AG09319 (cell line): ENCODE measurements at places on chromosomes 12 and 14.

DNA sequence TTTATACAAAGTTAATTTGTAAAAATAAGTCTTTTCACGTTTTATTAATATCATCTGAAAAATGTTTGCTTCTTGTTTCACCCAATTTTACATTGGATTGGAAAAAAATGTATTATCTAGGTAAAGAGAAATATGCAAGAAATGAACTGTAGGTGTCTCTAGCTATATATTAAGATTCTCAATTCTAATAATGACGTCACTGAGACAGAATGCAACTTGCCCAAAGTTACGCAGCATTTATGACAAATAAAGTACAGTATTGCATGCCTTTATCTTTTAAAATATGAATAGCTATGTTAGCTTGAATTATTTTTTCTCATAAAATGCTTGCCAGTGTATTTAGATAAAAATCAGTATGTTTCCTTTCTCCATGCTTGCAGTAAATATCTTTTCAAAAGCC lies 728.8 kb downstream of the RERGL start:
- no peak for DNase-seq

- DNase-seq: no peak
Observed at GRCh38 chr12:49762468-49762847, 21.1 kb downstream of the TMBIM6 start.

DNA sequence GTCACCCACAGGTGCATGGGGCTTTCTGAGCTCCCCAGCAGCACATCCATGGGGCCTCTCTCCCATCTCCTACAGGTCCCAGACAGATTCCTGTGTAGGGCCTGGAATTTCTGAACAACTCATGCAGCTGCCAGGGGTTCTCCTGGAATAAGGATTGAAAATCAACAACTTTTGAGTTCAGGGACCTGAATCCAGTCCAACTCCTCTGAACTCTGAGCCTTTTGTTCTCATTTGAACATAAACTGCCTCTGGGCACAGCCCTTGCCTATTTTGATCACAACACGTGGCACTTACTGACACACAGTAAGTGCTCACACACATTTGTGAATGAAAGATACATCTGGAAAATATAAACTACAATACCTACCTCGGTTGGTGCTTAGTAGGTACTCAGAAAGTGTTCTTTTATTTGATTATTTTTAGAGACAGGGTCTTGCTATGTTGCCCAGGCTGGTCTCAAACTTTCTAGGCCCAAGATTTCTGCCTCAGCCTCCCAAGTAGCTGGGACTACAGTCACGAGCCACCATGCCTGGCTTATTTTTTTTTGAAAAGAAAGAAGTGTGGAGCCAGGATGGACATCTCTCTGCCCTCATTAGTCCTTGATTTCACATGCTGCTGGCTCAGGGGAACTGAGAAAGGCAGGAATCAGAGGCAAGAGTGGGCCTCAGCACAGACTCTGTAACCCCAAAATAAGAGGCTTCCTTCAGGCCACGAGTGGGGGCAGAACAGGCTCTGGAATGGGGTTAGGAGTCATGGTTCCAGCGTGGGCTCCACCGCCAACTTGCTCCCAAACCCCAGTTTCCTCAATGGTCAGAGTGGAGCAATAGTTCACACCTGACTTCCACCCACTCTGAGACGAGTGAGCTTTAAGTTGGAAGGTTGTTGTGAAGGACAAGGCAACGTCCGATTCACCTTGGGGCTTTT lies 27.0 kb downstream of the SYNE3 start:
- DNase-seq: no peak

DNA sequence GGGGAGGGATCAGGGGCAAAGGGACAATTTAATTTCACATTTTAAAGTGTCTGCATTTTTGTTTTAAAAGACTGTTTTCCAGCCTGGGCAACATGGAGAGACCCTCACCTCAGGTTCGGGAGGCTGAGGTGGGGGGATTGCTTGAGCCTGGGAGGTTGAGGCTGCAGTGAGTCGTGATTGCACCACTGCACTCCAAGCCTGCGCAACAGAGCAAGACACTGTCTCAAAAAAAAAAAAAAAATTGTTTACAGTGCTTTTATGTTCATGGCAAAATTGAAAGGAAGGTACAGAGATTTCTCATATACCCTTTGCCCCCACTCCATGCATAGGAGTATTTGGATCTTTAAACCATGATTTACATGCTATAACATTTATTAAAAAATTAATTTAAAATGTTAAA lies 16.4 kb upstream of the HVCN1 start:
- no peak for DNase-seq

- no peak for DNase-seq
Observed at GRCh38 chr12:49808686-49809380, 19.4 kb downstream of the NCKAP5L start.

GRCh38 chr12:4997939-4998338 lies 45.7 kb upstream of the KCNA5 start:
- peak; percentile 49 for DNase-seq

- no peak for DNase-seq
Observed at GRCh38 chr14:19800282-19801117, 3.1 kb upstream of the OR4N2 start.

DNA sequence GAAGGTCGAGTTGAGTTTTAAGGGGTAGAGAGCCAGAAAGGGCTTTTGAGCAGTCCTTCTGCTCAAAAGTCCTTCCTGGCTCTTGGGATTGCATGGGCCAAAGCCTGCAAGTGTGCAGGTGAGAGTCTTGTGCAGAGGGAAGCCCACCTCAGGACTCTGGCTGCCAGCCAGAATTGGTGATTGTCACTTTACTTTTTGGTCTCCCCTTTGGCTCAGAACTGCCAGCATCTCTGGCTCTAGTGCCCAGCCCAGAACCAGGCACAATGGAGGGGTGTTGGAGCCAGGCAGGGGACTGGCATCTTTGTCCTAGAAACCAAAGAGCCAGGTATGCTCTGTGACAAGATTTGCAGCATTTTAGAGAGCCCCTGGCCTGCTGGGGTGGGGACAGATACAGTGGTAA lies 23.5 kb downstream of the FAM222A start:
- DNase-seq: no peak

- DNase-seq: no peak
Observed at GRCh38 chr14:90570461-90570860, 173.6 kb downstream of the CALM1 start.

GRCh38 chr12:11777451-11777850 lies 128.0 kb downstream of the ETV6 start:
- DNase-seq: no peak

- no peak for DNase-seq
Observed at GRCh38 chr14:84080944-84081343, 1449.0 kb upstream of the FLRT2 start.

- DNase-seq: no peak
Observed at GRCh38 chr12:92582893-92583292, 119.9 kb upstream of the PLEKHG7 start.

DNA sequence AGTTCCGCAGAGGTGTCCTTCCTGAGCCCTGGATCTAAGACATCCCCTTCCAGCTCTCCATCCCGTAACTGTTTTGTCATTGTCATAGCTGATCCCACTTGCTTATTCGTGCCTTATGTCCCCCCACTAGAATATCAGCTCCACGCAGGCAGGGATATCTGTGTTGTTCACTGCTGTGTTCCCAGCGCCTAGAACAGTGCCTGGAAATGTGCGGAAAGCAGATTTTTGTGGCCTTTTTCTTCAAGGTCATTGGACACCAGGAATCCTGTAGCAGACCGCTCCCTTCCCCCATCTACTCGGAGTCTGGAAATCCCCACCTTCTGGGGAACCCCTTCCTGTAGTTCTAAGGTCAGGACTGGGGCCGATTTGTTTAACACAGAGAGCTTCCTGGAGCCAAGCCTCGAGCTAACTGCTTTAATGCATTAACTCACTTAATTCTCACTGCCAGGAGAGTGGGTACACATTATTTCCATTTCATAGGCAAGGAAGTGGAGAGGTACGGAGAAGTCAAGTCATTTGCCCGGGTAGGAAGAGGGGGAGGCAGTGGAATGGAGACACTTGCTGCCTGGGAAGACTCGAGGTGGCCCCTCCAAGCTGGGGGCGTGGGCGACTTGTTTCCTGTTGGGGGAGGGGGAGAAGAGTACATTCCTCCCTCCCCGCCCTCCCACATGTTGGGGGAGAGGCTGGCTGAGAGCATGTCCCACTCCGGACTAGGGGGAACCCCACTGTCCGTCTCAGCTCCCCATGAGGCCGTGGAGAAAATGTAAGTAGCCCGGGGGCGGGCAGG lies 1.2 kb upstream of the SH2B3 start:
- no peak for DNase-seq

GRCh38 chr12:96578526-96579125 lies 89.2 kb downstream of the CFAP54 start:
- no peak for DNase-seq

- no peak for DNase-seq
Observed at GRCh38 chr12:98001430-98001829, 514.0 kb upstream of the TMPO start.

GRCh38 chr12:132222096-132222807 lies 78.0 kb downstream of the NOC4L start:
- no peak for DNase-seq

DNA sequence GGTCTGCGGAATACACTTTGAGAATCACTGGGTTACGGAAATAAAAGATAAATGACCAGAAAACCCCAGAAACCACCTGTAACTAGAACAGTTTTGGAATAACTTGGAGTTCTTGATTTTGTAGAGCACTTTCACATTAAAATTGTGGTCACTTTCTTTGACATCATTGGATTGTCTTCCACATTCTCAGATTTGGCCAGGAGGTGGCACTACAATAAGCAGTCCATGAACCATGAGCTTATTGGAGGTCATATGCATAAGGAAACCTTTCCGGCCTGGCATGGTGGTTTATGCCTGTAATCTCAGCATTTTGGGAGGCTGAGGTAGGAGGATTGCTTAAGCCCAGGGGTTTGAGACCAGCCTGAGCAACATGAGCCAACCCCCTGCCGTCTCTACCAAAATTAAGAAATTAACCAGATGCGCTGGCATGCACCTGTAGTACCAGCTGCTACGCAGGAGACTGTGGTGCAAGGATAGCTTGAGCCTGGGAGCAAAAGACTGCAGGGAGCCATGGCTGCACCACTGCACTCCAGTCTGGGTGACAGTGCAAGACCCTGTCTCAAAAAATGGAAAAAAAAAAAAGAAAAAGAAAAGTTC lies 107.7 kb upstream of the CAND1 start:
- peak; percentile 8 for DNase-seq

DNA sequence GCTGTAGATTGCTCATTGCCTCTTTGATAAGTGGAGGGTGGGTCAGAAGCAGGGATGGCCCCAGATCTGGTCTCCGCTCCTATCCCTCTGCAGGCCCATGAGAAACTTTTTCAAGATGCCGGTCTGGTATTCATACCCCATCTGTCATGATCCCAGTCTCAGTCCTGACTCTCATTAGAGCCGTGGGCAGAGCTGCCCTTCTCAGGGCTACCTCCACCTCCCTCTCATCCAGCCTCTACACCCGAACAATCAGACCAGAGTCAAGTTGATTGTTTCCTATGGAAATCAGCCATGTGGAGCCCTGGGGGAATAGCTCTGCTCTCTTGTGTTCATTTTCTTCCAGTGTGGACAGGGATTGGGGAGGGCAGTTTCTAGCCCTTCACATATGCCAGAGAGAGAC lies 45.8 kb downstream of the NEUROD4 start:
- DNase-seq: no peak

- DNase-seq: no peak
Observed at GRCh38 chr12:8088574-8088973, 6.5 kb downstream of the NECAP1 start.

DNA sequence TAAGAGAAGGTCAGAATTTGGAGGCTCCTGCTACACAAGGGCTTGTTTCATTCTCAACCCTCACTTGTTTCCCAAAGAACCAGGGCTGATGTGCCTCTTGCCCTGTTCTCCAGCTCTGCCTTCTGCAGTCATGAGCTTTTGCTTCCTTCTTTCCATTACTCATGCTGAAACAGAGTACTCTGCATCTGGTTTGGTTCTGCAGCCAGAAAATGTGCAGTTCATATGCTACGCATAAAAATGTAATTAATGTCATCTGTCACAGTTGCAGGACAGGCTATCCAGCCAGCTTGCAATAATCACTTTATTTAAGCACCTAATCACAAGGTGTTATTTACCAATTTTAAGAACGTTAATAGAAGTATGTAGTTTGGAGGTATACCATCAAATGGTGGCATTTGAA lies 150.2 kb downstream of the SRGAP1 start:
- no peak for DNase-seq

DNA sequence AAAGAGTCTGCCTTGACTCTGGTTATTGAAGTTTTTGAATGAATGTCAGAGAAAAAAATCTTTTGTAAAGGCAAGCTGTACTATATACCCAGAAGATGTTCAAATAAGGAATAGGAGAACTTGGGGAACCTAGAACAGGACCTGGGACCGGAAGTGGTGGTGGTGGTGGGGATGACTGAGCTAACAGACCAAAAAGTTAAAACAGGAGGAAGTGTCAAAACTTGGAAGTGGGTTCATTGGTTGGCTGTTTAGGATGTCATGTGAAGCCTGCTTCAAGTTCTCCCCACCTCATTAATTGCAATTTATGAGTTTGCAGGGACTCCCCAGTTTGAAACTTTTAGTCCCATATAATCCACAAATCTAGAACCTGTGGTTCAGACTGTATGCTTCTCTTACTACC lies 26.2 kb downstream of the PLXNC1 start:
- DNase-seq: no peak

DNA sequence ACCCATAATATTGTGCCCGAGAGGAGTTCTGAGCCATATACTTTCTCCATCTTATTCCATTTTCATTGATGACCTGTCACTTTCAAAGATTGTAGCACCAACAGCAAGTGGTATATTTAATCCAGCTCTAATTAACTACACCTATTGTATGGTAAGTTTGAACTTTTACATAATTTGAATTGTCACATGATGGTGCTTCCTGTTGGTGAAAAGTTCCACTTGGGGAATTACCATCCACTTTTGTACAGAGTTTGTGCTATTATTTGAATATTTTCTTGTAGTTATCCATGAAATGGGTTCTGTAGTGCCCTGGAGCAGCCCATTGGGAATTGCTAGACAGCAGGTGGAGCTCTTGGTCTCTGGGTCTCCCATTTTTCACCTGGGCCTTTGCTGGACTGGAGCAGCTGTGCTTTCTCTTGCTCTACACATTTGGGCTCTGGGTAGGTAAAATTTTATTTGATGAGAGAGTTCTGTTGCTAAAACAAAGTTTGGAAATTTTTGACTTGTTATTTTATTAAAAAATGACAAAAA lies 3.0 kb downstream of the SMCO3 start:
- no peak for DNase-seq

- no peak for DNase-seq
Observed at GRCh38 chr14:71430678-71431376, 501.4 kb upstream of the RGS6 start.

- no peak for DNase-seq
Observed at GRCh38 chr12:124648710-124649384, 81.4 kb upstream of the NCOR2 start.

- DNase-seq: no peak
Observed at GRCh38 chr14:85762526-85762925, 232.6 kb downstream of the FLRT2 start.
